DMS153 (cell line): ENCODE measurements at places on chromosomes 5 and 9.
A peak's percentile ranks its signal among the peaks of the same experiment; 100 is the strongest.

DNA sequence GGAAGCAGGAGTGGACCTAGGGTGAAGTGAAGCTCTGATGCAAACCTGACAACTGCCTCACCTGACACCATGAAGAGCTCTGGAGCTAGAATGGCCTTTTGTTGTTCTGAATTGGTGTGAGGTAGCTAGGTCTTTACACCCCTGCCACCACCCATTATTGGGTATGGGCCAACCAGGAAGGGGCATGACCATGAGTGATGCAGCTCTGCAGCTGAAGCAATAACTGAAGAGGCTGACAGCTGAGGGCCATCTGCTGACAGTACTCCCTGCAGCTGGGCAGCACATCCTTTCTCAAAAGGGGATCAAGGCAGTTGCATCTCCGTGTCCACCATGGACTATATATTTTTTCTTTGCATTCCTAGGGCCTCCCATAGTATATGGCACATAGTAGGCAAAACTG is 87.0 kb upstream of the TLE1 start:
- peak; percentile 94 for DNase-seq

- DNase-seq, result no peak
Observed at GRCh38 chr5:73434461-73434860, 14.1 kb downstream of the FOXD1 start.

DNA sequence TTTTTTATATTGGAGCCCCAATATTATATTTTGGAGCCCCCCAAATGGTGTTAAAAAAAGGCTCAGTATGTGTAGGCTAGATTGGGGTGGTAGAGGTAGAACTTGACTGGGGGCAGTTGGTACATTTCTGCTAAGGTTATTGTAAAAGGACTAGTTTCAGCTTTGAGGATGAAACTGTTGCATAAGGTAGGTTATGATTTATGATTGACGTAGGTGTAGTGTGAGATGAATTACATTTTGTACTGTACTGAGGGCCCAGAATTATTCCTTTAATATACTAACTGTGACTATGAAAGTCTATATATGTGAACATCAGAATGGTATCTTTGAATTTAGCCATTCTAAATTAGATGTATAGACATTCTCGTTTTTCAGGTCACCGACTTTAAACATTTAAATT is 3.6 kb downstream of the RIC1 start:
- DNase-seq, result no peak

GRCh38 chr5:62909326-62909725 is 330.7 kb downstream of the LRRC70 start:
- DNase-seq, result no peak

GRCh38 chr5:117245130-117245529 is 670.5 kb upstream of the SEMA6A start:
- no peak for DNase-seq

DNA sequence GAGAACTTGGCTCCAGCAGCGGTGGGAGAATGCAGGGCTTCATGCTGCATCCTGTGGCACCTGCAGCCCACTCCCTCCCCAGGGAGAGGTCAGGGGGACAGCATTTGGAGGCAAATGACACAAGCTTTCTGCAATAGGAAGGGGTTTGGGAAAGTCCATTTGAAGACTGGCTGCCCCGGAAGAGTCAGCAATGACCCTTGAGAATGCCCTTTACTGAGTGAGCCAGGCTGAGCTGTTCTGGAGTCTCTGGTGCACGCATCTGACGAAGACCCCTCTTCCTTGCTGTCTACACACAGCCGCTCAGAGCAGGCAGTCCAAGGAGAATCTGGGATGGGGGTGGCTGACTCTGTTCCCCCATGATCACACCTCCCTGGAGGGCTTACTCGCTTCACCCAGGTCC is 5.5 kb upstream of the NXNL2 start:
- DNase-seq, result no peak

DNA sequence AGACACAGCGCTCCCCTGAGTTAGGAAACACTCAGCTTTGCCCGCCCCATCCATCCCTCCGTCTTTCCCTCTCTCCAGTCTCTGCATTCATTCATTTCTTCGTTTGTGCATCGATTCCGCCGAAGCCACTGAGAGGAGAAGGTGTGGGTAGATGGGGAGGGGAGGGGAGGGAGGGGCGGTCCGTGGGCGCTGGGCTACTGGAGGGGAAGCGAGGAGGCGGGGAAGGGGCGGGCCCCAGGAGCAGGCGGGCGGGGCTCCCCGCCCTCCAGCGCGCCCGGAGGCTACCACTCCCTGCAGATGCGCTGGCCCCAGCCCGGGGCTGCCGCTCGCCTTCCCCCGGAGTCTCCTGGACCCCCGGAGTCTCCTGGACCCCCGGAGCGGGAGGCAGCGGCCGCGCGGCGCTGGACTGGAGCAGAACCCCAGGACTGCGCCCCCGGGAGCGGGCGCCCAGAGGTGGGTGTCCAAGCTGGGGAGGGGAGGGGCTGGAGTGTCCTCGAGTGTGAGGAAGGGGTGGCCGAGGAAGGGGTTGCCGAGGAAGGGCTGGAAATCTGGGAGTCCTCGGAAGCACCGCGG is 159.5 kb downstream of the C9orf152 start:
- peak; percentile 58 for DNase-seq

- no peak for DNase-seq
Observed at GRCh38 chr5:5181650-5182324, 41.7 kb downstream of the ADAMTS16 start.

DNA sequence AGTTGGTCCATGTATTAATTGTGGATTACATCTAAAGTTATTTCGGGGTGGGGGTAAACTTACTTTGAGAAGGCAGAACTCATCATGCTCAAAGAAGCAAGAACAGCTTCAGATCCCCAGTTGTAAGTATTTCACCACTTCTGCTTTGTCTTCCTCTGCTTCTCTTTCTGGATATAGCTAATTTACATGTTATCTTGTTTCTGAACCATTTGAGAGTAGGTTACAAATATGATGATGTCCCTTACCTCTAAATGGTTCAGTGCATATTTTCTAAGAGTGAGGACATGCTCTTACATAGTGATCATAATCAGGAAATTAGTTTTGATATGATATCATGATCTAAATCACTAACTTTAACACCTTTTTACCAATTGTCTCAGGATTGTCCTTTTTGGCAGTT is 11.9 kb downstream of the TRIO start:
- DNase-seq, result no peak

- DNase-seq, result no peak
Observed at GRCh38 chr5:134638760-134639201, 6.2 kb upstream of the SAR1B start.

DNA sequence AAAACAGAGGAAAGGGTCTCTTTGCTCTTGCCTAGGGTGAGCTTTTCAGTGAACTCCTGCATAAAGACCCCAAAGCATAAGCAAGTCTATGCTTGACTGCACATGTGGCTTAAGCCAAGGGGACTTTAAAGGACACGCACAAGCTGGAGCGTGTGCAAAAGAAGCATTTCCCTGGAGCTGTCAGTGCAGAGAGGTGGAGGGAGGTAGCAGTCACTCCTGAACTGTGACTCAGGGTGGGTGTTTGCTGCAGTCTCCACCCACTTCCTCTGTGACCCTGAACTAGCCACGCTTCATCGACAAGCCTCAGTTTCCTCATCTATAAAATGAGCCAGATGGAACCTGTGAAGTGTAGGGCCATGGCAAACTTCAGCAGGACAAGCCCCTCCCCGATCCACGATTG is 72.4 kb downstream of the PDZD2 start:
- no peak for DNase-seq

- no peak for DNase-seq
Observed at GRCh38 chr9:91757782-91758181, 192.2 kb downstream of the ROR2 start.

DNA sequence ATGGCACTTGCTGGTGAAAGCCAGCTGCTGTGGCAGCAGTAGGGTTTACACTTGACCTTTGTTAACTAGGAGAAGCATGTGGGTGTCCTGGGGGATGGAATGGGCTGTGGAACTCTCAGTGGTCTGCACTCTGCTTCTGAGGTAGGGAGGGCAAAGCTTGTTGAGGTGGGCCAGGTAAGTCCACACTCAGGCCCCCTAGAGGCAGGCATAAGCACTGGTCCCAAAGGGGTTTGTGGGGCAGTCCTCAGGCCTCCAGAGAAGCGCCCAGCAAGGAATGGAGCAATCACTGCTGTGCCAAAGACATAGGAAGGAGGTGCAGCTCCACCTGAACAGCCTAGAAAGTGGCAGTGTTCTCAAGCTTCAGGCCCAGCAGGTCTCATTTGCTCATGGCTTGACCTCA is 34.7 kb downstream of the INSL4 start:
- DNase-seq, result no peak

DNA sequence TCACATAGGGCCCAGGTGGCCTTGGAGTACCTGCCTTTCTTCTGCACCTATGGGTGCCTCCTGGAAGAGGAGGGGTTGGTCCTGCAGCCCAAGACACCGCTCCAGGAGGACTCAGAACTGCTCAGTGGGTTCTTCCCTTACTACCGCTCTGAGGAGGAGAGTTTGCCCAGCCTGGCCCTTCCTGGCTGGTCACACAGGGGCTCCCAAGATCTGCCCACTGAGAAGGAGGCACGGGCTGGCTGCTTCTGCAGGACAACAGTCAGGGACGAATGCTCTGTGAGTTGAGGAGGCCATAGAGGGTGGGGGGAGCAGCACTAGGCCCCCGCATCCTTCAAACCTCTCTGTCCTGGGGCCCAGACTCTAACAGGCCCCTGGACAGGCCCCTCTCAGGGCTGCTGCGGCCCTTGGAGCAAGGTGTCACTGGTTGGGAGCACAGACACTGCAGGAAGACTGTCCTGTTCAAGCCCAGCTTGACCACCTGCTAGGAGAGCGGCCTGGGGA is 9.9 kb upstream of the SLC25A48 start:
- DNase-seq, result no peak

DNA sequence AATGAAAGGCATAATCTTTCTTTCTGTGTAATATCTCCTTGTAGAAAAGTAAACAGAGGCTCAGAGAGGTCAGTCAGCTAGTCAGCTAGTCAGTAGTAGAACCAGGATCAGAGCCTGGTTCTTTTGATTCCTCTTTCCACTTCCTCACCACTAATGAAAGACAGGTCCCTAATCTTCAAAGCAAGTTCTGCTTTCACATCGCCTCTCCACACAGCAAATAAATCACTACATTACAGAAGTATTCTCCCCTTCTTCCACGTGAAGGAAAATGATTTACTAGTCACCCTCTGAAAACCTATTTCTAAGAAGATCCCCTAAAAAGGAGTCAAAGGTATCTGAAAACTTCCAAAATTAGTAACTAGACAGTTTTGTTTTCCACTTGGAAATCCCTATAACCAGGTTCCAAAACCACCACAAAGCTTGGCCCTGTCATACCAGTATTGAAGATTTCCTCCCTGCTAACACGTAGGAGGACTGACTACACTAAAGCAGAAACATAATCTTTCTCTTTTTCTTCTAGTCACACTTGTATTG is 140.5 kb upstream of the TARS1 start:
- DNase-seq, result no peak

DNA sequence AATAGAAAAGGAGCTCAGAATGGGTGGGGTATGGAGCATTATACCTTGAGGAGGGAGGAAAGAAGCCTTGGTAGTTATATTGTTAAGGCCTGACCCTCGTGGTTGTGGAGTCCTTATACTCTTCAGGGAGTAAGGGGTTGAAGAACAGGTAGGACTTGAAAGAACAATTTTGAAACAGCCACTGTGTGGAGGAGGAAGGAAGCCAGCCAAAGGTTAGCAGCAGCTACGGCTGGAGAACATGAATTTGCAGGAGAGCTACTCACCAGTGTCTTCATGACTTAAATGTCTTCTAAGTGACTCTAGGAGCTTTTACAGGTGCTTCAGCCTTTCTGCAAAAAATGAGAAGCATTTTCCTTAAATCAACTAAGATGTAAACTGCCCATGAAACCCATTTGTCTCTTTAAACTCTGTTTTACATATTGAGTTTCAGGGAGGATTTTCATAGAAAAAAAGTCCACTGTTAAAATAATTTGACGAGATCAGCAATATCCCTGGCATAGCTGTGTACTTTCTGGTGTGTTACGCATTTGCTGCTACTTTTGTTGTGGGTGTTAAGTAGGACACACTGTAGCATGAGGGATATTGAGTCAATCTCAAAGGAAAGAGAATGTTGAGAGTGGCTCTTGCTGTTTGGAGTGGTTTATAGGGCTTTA is 110.6 kb upstream of the ELL2 start:
- DNase-seq, result no peak

GRCh38 chr5:135225856-135226560 is 173.0 kb downstream of the MACROH2A1 start:
- no peak for DNase-seq

- DNase-seq, result no peak
Observed at GRCh38 chr9:94881023-94881422, 154.5 kb downstream of the AOPEP start.

DNA sequence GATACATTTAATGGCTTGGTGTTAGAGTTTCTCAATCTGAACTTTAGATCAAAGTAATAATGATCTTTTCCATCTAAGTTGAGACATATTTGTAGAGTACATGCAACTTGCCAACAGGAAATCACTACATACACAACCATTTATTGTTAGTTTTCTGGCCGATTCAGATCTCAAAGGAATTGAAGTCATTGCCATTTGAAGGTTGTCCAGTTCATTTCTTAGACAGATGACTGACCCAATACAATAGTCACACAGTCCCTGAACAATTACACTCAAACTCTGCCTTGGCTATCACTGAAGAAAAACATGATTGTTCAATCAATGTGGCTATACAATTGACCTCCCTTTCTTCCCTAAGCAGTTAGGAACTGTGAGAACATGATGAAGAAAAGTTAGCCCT is 753.2 kb upstream of the RIOK2 start:
- DNase-seq, result no peak

- peak; percentile 41 for DNase-seq
Observed at GRCh38 chr9:129027685-129028191, 393 bp downstream of the SH3GLB2 start.

- DNase-seq, result no peak
Observed at GRCh38 chr9:136994888-136995230, 1.5 kb downstream of the CLIC3 start.

- DNase-seq, result no peak
Observed at GRCh38 chr9:89837162-89837933, 232.5 kb downstream of the GADD45G start.
